Activated CD4-positive, alpha-beta T cell treated with anti-CD3 and anti-CD28 coated beads, Interleukin-2, amount 50 U/mL, for 48 hours (primary cell): ENCODE measurements at places on chromosomes 3 and 15.

DNA sequence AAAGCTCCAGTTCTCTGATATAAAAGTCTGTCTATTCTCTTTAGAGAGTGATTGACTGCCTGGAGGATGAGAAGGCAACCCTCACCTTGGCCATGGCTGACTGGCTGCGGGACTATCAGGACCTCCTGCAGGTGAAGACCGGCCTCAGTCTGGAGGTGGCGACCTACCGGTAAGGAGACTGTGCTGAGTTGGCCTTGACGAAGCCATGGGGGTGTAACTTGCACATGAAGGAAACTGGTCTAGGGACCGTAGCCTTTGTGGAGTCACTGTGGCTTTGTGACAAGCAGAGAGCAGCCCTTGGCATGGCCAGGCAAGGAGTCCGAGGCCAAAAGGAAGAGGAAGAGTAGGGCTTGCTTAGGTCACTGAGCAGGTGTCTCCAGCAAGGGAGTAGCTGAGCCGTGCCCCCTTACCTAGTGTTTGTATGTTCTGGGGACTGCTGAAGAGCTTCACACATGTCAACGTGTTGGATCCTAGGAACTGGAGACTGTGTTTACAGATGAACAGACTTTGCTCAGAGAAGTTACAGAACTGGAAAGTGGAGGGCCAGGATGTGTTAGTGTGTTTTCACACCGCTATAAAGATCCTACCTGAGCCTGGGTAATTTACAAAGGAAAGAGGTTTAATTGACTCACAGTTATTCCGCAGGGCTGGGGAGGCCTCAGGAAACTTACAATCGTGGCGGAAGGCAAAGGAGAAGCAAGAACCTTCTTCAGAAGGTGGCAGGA, 8.8 kb downstream of the SYNM start:
- no peak for DNase-seq

DNA sequence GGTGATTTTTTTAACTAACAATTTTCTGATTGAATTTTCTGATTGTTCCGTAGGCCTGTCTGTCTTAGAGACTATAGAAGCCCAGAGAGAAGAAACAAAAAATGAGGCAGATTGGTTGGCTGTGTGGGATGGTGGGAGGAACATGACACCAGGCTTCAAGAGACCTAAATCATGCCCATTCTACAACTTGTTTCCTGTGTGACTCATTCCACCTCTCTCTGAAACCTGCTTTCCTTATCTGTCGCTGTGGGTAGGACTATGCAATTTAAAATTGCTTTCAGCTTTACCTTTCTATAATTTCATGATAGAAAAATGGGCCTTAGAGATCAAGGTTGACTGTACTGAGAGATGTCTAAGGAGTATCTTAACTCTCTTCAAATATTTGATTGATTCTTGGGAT, 44.5 kb downstream of the OXNAD1 start:
- peak; percentile 53 for DNase-seq

DNA sequence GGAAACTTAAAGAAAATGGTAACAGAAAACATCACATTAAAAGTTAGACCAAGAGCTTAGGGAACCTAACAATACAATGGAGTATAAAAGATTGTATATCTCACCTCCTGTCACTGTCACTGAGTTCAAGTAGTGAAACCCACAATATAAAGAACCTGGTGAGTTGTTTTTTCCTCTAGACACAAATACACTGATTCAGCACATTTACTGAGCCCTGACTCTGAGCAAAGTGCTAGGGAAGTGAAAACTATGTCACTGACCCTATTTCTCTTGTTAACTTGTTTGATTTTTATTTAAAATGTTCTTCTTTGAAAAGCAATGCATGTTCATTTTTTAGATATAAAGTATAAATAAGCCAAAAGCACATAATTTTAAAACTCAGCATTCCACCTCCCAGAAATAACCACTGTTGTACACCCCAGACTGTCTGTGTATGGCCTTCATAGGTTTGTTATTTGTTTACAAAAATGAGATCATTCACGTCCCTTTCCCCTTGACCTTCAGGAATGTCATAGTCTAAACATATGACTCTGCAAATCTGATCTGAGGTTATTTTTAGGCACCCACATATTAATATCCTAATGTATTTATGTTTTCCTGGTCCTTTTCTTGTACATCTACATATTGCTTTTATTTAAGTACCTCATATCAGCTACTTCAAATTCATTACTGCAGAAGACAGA, 69.2 kb upstream of the CSTA start:
- DNase-seq = no peak

- no peak for DNase-seq
Measured at GRCh38 chr3:154730186-154730585, 300.2 kb upstream of the GPR149 start.

- DNase-seq = no peak
Measured at GRCh38 chr3:46930945-46931403, 45.6 kb downstream of the CCDC12 start.

DNA sequence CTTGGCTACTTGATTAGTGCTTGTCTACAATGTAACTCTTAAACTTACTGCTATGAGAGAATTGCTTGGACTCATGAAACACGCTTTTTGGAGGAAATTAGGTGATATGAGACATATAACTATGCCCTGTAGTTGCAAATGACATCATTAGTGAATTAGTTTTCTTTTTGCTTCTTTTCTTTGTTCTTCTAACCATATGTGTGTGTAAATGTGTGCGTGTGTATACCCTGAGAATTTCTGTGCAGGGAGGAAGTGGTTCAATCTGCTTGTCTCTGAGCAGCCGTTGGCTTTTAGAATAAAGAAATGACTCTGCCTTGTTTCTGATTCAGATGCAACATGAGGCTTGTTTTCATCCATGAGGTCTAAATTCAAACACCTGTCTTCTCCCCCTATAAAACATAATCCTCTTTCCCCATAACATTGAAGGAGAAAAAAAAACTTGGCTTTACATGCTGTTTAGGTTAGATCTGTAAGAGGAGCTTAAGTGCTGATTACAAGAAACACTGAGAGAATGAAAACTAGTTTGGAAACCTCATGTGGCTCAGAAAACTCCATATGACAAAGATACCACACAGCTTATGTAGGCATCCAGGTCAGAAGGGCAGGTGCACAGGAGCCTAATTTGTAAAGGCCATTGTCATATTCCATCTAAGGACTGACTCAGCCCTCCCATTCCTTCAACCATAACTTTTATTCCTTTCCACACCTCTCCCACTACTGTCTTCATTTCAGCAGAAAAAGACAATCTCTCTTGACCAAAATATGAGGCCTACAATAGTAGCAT, 30.5 kb upstream of the BLM start:
- no peak for DNase-seq

- no peak for DNase-seq
Measured at GRCh38 chr3:7576506-7576905, 715.6 kb downstream of the GRM7 start.

DNA sequence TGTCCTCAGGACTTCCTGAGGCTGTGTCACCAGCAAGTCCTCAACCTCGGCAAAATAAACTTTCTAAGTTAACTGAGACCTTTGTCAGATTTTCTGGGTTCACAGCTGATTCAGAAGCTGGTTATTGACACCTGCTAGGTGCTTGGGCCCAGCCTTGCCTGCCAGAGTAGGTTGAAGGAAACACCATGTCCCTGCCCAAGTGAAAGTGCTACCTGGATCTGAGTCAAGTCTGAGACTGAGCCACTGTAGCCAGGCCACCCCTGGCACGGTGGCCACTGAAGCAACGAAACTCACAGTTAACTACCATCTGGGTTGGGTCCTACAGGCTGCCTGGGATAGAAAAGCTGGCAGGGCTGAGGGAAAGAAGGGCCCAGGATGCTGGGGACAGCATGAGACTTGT, 8.2 kb downstream of the HYAL2 start:
- DNase-seq = no peak

DNA sequence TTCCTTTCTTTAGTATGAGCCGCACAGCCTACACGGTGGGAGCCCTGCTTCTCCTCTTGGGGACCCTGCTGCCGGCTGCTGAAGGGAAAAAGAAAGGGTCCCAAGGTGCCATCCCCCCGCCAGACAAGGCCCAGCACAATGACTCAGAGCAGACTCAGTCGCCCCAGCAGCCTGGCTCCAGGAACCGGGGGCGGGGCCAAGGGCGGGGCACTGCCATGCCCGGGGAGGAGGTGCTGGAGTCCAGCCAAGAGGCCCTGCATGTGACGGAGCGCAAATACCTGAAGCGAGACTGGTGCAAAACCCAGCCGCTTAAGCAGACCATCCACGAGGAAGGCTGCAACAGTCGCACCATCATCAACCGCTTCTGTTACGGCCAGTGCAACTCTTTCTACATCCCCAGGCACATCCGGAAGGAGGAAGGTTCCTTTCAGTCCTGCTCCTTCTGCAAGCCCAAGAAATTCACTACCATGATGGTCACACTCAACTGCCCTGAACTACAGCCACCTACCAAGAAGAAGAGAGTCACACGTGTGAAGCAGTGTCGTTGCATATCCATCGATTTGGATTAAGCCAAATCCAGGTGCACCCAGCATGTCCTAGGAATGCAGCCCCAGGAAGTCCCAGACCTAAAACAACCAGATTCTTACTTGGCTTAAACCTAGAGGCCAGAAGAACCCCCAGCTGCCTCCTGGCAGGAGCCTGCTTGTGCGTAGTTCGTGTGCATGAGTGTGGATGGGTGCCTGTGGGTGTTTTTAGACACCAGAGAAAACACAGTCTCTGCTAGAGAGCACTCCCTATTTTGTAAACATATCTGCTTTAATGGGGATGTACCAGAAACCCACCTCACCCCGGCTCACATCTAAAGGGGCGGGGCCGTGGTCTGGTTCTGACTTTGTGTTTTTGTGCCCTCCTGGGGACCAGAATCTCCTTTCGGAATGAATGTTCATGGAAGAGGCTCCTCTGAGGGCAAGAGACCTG, 13.2 kb downstream of the GREM1 start:
- peak; percentile 19 for DNase-seq

- DNase-seq = no peak
Measured at GRCh38 chr3:185760550-185760949, 64.3 kb downstream of the IGF2BP2 start.

DNA sequence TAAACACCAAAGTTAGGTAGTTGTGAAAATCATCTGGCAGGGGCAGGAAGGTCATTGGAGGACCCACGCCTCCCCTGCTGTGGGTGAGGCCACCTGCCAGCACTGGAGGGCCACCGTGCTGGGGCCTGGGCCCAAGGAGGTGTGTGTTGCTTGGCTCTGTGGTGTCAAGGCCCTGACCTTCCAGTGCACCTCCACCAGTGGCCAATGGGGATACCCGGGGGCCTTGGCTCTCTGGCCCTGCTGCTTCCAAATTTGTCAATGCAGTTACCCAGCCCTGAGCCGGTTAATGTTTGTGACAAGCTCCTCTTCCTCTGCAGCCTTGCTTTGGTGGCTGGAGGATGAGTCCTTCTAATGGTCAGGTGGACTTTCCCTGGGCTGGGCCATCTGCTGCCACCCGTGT, 150.2 kb downstream of the KLF13 start:
- DNase-seq = no peak

DNA sequence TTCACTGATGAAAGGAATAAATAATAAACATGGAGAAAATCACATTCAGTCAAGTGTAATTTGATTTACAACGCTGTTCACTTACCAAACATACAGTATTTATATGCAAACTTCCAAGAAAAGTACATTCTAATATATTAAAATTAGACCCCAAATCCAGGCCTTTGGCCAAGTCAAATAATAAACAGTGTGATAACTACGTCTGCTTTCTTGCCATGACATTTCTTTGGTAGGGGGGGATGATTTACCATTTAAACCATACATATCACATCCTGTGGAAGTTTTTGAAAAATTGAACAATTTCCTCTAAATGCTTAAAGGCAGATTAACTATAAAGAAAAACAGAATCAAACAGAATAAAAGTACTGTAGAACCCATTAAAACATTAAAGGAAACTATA, 368.2 kb upstream of the WNT5A start:
- DNase-seq = no peak

- no peak for DNase-seq
Measured at GRCh38 chr3:27646896-27647295, 75.2 kb downstream of the EOMES start.

- DNase-seq = no peak
Measured at GRCh38 chr3:123039178-123039577, 11.6 kb upstream of the SEMA5B start.

- no peak for DNase-seq
Measured at GRCh38 chr3:64457811-64458210, 230.0 kb downstream of the ADAMTS9 start.

DNA sequence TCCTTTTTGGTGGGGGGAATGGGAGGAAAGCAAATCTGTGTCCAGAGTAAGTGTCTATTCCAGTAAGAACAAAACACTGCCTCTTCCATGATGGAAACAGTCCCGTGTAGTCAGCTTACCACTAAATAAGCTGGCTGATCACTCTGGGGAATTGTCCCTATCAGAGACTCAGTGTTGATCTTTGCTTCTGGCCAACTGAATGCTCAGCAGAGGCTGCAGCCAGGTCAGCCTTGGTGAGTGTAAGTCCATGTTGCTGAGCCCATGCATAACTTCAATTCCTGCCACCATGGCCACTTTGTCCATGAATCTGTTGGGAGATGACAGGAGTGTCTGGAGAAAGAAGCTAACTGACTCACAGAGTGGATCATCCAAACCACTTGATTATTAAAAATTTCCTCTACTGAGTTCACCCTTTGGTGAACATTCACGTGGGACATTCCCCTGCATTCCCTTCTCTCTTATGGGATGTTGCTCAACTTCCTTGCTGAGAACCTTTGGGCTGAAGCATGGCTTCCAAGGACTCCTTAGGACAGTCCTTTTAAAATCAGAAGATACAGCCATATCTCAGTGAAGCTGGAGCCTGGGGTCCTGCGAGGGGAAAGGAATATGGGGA, 33.9 kb upstream of the XCR1 start:
- no peak for DNase-seq

DNA sequence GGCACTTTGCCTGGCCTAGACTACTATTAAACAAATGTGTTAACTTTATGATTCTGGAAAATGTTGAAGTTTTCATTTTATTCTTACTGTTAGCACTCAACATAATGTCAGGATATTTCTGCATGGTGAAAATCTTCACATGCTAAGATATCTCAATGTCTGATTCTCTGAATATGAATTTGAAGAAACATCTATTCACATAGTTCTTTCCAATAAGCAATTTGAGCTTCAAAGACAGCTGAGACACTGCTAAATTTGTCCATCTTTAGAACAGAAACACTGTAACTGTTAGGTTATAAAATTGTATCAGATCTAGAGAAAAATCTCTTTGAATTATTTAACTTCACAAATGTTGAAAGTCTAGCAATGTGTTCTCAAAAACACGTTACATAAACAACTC, 970.2 kb downstream of the PLOD2 start:
- DNase-seq = no peak

GRCh38 chr3:125256675-125257074, 44.1 kb upstream of the SLC12A8 start:
- DNase-seq = no peak

GRCh38 chr3:118818386-118818785, 216.3 kb downstream of the IGSF11 start:
- no peak for DNase-seq

GRCh38 chr3:161310649-161311423, 60.5 kb downstream of the SPTSSB start:
- DNase-seq = peak; percentile 44

DNA sequence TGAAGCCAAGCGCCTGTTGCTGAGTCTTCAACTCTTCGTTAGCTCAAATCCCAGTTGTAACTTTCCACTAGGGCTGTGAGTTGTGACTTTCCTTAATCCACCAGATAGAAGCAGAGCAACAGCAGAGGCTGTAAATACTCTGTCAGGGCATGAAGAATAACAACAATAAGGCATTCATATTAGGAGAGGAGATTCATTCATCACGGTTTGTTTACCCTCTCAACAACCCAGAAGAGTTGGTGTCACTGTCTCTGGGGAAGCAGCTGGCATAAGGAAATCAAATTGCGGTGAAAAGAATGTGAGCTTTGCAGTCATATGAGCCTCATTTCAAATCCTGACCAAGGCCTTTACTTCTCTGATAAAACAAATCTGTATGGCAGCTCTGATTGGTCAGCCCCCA, 184.8 kb downstream of the SHQ1 start:
- DNase-seq = no peak

GRCh38 chr15:93730724-93731123, 500.6 kb upstream of the MCTP2 start:
- DNase-seq = no peak
